Jurkat, Clone E6-1 (cell line): ENCODE measurements at places on chromosomes 5 and 9.

- no peak for DNase-seq
Observed at GRCh38 chr9:131271506-131271931, 4.8 kb downstream of the FAM78A start.

- no peak for DNase-seq
Observed at GRCh38 chr5:16983972-16984371, 47.9 kb upstream of the MYO10 start.

DNA sequence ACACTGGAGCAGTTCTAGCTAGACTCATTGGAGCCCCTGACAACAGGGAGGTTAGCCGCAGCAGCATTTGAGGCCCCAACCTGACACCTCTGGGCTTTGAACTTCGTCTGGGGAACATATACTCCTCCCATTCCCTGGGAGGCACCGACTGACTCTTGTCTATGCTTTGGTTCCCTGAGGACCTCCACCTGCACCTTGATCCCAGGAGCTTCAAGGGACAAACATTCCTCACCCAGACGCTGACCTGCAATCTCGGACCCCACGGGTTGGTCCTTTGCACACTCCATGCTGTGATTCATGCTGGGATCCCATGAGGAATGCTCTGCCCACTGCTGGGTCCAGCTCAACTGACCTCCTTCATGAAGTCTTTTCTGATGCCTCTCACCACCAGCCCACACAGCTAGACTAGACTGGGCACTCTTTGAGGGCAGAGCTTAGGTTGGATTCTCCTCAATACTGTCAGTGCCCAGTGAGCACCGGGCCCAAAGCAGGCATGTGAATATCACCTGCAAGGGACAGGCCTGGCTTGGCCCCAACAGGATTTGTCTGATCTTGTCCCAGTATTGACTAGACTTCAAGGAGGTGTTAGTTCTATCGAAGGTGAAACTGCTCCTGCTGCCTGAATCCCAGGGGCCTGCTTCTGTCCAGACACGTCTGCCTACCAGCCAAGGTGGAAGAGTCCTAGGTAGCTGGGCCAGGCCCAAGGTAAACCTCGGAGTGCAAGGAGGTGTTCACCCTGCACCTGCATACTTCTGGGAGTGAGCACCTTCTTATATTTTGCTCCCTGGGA, 51.8 kb upstream of the ZBTB43 start:
- DNase-seq: no peak

GRCh38 chr9:20197976-20198685, 409.3 kb upstream of the SLC24A2 start:
- DNase-seq: no peak

DNA sequence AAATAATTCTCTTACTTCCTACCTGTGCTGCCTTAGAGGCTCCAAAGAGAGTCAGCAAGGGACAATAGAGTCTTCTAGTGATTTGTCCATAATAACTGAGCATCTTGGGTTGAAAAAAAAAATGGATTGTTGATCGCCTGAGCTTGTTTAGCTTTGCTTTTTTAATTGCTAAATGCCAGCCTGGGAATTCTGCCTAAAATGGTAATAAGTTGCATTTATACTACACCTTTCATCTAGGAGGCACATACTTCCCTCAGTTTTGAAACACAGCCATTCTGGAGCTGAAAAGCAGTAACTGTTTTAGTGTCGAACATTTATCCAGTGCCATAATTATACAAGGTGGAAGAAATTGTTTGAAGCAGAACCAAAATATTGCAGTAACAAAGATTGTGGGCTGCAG, 421.3 kb downstream of the CAAP1 start:
- no peak for DNase-seq

GRCh38 chr5:153937661-153938060, 101.0 kb downstream of the FAM114A2 start:
- no peak for DNase-seq

GRCh38 chr9:99004717-99005460, 61.2 kb downstream of the COL15A1 start:
- DNase-seq: no peak
